ENCODE measurements at places on chromosomes 13 and 19.

DNA sequence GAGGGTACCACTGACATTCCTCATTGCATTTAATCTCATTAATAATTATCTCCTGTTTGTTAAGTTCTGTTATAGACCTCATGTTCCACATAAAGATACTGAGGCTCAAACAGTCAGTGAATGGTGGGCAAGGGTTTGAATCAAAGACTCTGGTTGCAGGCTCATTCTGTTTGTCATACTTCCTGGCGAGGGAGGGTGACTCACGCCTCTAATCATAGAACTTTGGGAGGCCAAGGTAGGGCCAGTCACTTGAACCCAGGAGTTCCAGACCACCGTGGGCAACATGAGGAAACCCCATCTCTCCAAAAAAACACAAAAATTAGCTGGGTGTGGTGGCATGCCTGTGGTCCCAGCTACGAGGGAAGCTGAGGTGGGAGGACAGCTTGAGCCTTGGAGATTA is 220.7 kb upstream of the MIR17HG start:
- DNase-seq: no peak

DNA sequence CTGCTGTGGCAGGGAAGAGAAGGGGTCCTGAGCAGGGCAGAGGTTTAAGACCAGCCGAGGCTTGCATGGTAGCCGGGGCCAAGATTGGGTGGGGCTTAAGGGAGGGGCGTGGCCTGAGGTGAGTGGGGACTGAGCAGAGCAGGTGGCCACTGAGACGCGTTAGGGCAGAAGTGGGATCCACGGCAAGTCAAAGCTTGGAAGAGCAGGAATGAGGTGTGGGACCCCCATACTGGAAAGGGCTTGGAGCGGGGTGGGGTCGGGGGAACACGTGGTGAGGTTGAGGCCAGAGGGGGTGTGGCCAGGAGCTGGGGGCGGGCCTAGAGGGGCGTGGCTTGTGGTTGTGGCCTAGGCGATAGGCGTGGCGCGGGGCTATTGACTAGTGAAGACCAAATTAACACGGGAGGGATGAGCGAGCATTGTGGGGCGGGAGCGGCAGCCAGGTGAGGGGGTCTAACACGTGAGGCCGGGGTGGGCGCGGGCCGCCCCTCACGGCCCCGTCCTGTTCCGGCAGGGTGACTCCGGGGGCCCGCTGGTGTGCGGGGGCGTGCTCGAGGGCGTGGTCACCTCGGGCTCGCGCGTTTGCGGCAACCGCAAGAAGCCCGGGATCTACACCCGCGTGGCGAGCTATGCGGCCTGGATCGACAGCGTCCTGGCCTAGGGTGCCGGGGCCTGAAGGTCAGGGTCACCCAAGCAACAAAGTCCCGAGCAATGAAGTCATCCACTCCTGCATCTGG is 3.3 kb downstream of the CFD start:
- DNase-seq: peak; percentile 83

- no peak for DNase-seq
Observed at GRCh38 chr13:113394339-113394640, 30.4 kb upstream of the GRTP1 start.

DNA sequence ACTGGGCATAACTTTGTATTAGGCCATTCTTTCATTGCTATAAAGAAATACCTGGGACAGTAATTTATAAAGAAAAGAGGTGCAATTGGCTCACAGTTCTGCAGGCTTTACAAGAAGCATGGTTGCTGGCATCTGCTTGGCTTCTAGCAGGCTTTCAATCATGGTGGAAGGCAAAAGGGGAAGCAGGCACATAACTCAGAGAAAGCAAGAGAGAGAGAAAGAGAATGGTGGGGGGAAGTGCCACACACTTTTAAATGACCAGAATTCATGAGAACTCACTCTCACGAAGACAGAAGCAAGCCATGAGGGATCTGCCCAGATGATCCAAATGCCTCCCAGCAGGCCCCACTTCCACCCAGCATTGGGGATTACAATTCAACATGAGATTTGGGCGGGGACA is 179.7 kb downstream of the SPRY2 start:
- DNase-seq: no peak

GRCh38 chr19:14347999-14348889 is 33.0 kb upstream of the ADGRE5 start:
- DNase-seq: peak; percentile 72

DNA sequence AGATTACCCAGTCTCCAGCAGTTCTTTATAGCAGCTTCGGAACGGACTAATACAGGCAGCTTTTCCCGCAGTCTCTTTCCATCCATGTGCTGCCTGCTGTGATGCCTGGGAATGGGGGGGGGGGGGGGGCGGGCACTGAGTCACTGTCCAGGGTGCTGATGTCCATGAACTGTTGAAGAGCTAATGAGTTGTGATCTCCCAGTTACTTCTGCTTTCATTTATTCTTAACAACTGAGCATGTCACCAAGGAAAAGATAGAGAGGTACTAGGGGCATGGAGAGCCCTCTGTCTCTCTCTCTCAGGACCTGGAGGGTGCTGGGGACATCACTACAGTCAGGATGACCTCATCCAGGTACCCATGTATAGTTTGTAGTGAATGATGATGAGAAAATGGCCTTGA is 20.3 kb upstream of the CEACAM1 start:
- no peak for DNase-seq

GRCh38 chr13:72808917-72809500 is 27.1 kb downstream of the PIBF1 start:
- DNase-seq: no peak

Data from activated CD4-positive, alpha-beta T cell treated with anti-CD3 and anti-CD28 coated beads, Interleukin-2, amount 50 U/mL, for 48 hours (primary cell).